ENCODE measurements at places on chromosomes 1 and 21.

DNA sequence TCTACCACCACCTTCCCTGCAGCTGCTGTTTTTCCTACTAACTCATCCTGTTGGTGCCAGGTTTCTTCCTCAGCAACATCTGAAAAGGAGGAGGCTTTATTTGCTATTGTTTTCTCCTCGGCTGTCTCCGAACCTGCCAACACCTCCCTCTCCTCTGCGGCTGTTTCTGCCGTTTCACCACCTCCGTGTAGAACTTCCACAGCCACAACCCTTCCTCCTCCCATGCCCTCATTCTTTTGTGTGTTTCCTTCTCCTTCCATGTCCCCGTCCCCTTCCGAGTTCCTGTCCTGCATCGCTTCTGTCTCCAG, 59.0 kb upstream of the LRRC53 start:
- DNase-seq: no peak

DNA sequence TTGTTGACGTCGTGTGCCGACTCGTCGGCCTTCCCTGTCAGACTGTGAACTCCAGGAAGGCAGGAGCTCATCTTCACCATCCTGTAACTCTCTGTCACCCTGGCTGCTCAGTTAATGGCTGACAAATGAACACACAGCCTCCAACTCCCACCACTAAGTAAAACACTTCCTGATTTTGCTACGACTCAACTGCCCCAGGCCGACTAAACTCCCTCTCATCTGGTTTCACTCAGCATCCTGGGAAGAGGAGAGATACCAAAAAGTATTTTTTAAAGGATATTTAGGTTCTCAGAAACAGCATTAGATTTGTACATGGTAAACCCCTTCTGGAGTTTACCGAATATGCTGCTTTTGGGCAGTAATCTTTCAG, 18.2 kb upstream of the LHX4 start:
- no peak for DNase-seq

GRCh38 chr1:222579316-222579715, 10.4 kb downstream of the TAF1A start:
- DNase-seq: no peak

DNA sequence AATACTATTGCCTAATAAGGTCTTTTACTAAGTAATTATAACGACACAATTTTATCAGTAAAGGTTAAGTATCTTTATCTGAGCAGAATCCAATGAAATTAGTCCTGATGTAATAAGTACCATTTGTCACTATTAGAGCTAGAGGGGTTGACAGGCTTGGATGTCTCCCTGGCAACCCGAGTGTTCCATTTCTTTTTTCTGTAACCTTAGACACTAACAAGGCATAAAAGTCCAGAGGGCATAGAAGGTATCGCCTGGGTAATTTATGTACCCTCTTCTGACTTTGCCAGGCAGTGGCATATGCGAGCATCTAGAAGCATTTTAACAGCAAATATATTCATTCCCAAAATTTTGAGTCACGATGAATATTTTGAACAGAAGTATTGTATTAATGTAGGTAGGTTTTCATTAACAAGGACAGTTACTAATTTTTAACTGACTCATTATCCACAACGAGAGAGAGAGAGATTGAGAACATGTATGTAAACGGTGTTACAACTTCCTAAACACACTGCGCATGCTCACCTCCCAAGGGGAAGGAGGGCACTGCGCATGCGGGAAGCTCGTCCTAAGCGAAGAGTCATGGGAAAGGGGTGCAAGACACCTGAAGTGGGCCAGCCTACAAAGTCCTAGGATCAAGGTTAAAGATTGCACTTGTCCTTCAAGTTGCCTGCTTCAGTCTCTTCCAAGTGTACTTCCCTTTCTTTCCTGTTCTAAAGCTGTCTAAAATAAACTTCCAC, 423.9 kb downstream of the DSCAM start:
- DNase-seq: no peak

All from fibroblast of pulmonary artery (primary cell).